ENCODE measurements at places on chromosomes 7 and 10. TPM values are rescaled to one million over a fixed set of nuclear protein-coding genes. Genes with fewer than 3 reads are reported as not detected.
A peak's percentile ranks its signal among the peaks of the same experiment; 100 is the strongest.

Gene GNAT3
- not detected for total RNA-seq

- H3K4me3 ChIP-seq, result no peak overlapping the region
- H3K36me3 ChIP-seq, result no peaks in the 10 kb centered on the region
- no peaks in the 10 kb centered on the region for H3K27me3 ChIP-seq
- peaks cover 2% of the 10 kb centered on the region for H3K4me1 ChIP-seq
- DNase-seq, result no peak
Observed at GRCh38 chr10:50387732-50388073, 136.4 kb upstream of the ASAH2 start.

DNA sequence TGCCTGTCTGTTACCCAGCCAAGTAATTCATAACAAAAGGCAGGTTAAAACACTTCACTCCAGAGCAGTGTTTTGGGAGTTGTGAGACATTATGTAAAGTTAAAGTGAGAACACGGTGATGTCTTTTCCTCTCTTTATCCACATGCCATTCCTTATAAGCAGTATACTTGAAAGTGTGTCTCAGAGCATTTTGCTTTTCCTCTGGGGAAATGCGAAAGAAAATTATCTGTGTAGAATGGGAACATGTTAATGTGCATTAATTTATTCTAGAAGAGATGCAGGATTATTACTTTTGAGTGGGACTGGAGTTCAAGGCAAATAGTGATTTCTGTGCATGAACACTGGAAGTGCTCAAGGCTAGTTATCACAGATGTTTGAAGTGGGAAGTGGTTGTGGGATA lies 170.4 kb downstream of the PLXDC2 start:
- DNase-seq, result peak; percentile 14
- H3K27me3 ChIP-seq, result no peaks in the 10 kb centered on the region
- H3K4me3 ChIP-seq, result no peak overlapping the region
- peaks cover 9% of the 10 kb centered on the region for H3K4me1 ChIP-seq
- H3K36me3 ChIP-seq, result no peaks in the 10 kb centered on the region
- H3K27ac ChIP-seq, result peak overlapping the region; percentile 49

GRCh38 chr10:2688958-2689357 lies 378.4 kb upstream of the PFKP start:
- no peak overlapping the region for H3K4me3 ChIP-seq
- no peaks in the 10 kb centered on the region for H3K36me3 ChIP-seq
- no peak for DNase-seq
- H3K4me1 ChIP-seq, result no peaks in the 10 kb centered on the region
- peaks cover 2% of the 10 kb centered on the region for H3K27me3 ChIP-seq
- H3K27ac ChIP-seq, result no peak overlapping the region

DNA sequence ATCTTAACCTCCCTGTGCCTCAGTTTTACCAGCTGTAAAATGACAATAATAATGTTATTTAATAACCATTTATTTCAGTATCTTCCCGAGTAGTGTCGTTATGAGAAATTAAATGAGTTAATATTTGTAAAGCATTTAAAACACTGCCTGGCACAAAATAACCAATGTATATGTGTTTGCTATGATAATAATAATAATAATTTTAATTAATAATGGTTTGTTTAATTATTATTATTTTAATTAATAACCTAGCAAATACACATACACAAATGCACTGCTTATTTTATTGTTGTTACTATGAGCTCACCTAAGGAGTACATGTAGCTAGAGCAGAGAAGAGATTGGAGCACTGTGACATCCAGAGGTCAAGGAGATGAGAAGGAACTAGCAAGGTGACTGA lies 18.2 kb upstream of the GPNMB start:
- H3K4me1 ChIP-seq, result no peaks in the 10 kb centered on the region
- no peak overlapping the region for H3K4me3 ChIP-seq
- H3K27me3 ChIP-seq, result no peaks in the 10 kb centered on the region
- no peak overlapping the region for H3K27ac ChIP-seq
- DNase-seq, result no peak
- H3K36me3 ChIP-seq, result no peaks in the 10 kb centered on the region

DNA sequence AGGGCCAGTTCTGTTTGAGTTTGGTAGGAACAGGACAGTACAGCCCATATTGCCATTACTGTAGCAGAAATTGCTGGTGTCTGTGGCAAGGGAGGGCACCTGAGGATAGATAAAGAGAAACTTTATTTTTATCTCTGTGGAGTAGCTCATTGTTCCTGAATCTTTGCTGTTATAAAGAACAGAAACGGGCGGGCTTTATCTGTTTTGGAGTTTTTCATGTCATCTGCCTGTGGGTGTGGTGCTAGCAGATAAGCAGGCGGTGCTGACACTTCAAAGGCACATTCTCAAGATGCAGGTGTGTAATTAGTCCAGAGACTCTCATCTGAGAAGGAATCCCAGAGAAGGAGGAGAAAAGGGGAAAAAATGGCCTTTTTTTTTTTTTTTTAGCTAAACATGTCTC lies 11.5 kb downstream of the ZNF273 start:
- H3K27me3 ChIP-seq, result no peaks in the 10 kb centered on the region
- H3K36me3 ChIP-seq, result no peaks in the 10 kb centered on the region
- H3K27ac ChIP-seq, result no peak overlapping the region
- no peak overlapping the region for H3K4me3 ChIP-seq
- H3K4me1 ChIP-seq, result no peaks in the 10 kb centered on the region

- H3K4me1 ChIP-seq, result peaks cover 29% of the 10 kb centered on the region
- H3K27ac ChIP-seq, result peak overlapping the region; percentile 79
- no peaks in the 10 kb centered on the region for H3K36me3 ChIP-seq
- no peaks in the 10 kb centered on the region for H3K27me3 ChIP-seq
- H3K4me3 ChIP-seq, result no peak overlapping the region
Observed at GRCh38 chr10:4241724-4242345, 456.8 kb upstream of the KLF6 start.

DNA sequence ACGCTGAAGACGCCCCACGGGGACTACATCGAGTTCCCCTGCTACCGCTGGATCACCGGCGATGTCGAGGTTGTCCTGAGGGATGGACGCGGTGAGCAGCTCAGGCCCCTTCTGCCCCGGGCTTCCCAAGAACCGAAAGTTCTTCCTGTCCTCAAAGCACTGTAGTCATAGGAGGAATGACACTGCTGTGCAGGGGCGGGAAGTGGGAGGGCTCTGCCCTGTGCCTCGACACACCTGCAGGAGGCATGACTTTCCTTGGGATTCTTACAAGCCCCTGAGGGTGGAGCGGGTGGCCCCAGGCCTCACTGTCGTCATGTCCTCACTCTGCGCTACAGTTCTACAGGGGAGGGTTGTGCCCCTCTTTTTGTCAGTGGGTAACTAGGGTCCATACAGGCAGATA lies 8.6 kb downstream of the ALOX5 start:
- no peaks in the 10 kb centered on the region for H3K27me3 ChIP-seq
- DNase-seq, result no peak
- no peak overlapping the region for H3K27ac ChIP-seq
- no peaks in the 10 kb centered on the region for H3K4me1 ChIP-seq
- H3K4me3 ChIP-seq, result no peak overlapping the region

- no peak overlapping the region for H3K4me3 ChIP-seq
- H3K27ac ChIP-seq, result no peak overlapping the region
- no peak for DNase-seq
- H3K4me1 ChIP-seq, result no peaks in the 10 kb centered on the region
Observed at GRCh38 chr10:34599026-34599795, 215.9 kb downstream of the PARD3 start.

GRCh38 chr7:101556453-101556968 lies 72.6 kb downstream of the MYL10 start:
- no peaks in the 10 kb centered on the region for H3K36me3 ChIP-seq
- H3K4me1 ChIP-seq, result no peaks in the 10 kb centered on the region
- no peaks in the 10 kb centered on the region for H3K27me3 ChIP-seq
- no peak overlapping the region for H3K27ac ChIP-seq
- no peak for DNase-seq
- H3K4me3 ChIP-seq, result no peak overlapping the region

DNA sequence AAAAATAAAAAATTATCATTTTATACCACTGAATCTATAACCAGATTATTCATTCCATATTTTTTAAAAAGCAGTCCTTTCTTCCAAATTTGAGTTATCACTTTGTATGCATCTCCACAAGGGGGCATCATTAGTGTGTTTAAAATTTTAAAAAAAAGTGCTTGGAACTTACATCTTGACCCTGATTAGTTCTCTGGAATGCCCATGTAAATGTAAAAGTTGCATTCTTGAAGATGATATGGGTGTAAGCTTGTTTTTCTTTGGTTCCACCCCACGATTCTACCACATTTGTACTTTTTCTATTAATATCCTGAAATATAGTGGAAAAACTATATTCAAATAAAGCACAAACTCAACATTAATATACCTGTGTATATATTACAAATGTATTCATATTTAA lies 144.9 kb downstream of the ELAPOR2 start:
- peak; percentile 32 for DNase-seq
- H3K36me3 ChIP-seq, result peaks cover 54% of the 10 kb centered on the region
- H3K27ac ChIP-seq, result no peak overlapping the region
- no peak overlapping the region for H3K4me3 ChIP-seq

All from cardiac muscle cell (in vitro differentiated cells and primary cell).